ENCODE measurements at places on chromosomes 11 and 22.

GRCh38 chr11:16843294-16843693 is 104.8 kb downstream of the C11orf58 start:
- DNase-seq = no peak

DNA sequence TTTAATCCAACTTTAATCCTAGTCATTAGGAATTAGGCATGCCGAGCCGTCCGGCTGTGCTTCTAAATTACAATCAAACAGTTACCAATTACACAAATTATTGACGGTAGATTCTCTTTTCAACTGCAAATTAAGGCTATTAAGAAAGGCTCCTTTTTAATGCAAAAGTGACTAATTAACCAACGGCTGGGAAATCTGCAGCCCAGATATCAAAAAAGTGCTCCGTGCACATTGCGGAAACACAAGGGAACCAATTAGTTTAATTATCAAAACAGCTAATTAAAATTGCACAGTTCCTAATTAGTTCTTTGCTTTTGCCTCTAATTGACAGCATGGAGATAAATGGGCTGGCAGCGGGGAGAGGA is 19.4 kb upstream of the LMO1 start:
- DNase-seq = no peak

DNA sequence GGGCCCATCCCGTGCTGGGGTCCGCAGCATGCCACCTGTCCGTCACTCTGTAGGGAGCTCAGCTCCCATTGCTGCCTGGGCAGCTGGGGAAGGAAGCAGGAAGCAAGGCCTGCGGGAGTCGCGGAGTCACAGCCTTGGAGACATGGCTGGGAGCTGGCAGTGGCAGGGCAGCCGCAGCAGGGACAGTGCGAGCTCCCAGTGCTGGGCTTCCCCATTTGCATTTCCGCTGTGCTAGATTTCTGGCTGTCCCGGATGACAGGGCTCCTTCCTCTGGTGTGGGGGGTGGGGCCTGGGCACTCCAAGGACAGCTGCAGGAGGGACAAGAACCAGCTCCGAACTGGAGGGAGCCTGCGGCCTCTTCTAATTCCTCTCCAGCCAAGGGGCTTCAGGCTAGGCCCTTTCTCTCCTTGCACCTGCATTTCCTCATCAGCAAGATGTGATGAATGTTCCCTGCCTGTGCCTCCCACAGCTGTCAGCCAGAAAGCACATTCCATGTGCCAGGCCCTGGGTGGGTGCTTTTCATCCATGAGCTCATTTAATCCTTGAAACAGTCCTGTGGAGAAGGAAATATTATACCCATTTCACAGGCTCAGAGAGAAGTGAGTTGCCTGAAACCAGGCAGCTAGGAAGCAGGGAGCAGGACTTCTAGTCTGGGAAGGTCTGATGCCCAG is 48.0 kb downstream of the MYO7A start:
- no peak for DNase-seq

GRCh38 chr11:113016905-113017304 is 55.7 kb downstream of the NCAM1 start:
- DNase-seq = no peak

DNA sequence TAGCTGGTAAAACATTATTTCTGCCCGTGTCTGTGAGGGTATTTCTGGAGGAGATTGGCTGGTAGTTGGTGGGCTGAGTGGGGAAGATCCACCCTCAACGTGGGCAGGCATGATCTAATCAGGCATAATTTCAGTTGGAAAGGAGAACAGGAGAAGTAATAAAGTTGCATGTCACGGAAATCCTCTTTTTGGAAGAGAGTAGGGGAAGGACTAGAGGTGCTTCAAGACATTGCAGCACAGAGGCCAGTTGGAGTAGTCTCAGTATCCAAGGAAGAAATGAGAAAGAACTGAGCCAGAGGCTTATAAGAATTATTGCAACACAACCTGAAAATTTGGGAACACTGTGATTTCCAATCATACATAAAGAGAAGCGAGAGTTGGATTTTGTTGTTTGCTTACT is 1155.1 kb downstream of the FAM181B start:
- DNase-seq = no peak

- DNase-seq = no peak
These were observed 103.2 kb downstream of the ETS1 start for GRCh38 chr11:128484172-128484571.

- DNase-seq = no peak
These were observed 143.4 kb upstream of the ANO3 start for GRCh38 chr11:26188554-26188953.

GRCh38 chr11:2892967-2893528 is 7.5 kb upstream of the CDKN1C start:
- no peak for DNase-seq

GRCh38 chr11:104146421-104146820 is 17.5 kb downstream of the PDGFD start:
- DNase-seq = no peak

GRCh38 chr11:113184498-113184897 is 129.9 kb upstream of the TTC12 start:
- DNase-seq = no peak

- no peak for DNase-seq
These were observed 21.9 kb downstream of the SUN2 start for GRCh38 chr22:38733724-38734381.

DNA sequence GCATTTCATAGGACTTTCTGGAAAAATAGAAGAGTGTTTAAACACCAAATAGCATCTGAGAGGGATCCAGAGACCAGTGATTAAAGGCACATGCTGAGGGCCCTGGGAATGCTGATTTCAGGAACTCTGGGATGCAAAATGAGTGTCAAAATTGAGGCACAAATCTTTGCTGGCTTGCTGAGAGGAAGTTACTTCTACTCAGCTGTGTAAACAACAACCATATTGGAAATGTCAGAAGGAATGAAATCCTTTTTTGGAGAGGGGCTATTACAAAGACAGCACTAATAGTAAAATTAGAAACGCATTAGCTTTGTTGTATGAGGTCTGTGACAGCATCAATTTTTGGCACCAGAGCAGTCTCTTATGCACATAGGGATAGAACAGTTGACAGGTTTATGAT is 267.8 kb upstream of the RAG2 start:
- DNase-seq = no peak

- no peak for DNase-seq
These were observed 9.3 kb upstream of the FCHSD2 start for GRCh38 chr11:73151416-73151815.

DNA sequence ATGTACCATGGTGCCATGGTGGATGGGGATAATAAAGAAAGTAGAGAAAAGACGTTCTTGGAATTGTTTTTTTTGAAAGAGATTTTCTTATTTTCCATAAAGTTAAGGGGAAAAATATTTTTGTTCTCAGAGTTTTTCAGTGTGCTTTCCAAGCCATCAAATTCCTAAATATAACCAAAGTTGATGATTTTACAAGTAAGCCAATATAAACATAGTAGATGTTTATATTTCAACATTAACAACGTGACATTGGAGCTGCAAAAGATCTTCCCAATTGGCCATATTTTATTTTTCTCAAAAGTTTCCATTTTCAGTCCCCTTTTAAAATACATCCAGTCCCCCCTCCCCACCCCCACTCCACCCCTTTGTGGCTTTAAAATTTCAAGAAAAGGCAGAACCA is 80.9 kb upstream of the PICALM start:
- no peak for DNase-seq

DNA sequence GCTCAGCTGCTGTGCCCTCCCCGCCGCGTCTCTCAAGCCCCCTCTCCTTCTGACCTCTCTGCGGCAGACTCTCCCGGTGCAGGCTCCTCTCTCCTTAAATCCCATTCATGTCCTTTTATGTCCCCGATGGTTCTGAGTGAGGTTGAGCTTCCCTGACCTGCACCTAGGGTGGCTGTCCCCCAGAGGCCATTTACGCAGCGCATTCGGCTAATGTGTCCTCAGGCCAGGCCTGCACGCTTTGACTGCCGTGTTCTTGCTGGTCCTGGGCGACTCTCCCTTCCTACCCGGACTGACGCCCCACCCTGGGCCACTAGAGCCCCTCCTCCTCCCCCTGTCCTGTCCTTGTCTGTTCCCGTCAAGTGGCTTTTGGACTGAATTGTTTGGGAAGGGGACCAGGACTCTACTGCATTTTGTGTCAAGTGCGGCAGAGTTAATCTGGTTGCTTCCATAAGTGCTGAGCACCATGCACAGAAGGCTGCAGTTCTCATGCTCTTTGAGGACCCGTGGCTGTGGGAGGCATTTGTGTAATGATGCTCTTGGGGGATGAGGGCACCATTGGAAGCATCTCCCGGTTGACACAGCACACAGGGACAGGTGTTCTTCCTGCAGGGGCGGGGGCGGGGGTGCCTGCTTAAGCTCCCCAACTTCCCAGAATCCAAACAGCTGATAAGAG is 37.1 kb downstream of the IGHMBP2 start:
- DNase-seq = no peak

DNA sequence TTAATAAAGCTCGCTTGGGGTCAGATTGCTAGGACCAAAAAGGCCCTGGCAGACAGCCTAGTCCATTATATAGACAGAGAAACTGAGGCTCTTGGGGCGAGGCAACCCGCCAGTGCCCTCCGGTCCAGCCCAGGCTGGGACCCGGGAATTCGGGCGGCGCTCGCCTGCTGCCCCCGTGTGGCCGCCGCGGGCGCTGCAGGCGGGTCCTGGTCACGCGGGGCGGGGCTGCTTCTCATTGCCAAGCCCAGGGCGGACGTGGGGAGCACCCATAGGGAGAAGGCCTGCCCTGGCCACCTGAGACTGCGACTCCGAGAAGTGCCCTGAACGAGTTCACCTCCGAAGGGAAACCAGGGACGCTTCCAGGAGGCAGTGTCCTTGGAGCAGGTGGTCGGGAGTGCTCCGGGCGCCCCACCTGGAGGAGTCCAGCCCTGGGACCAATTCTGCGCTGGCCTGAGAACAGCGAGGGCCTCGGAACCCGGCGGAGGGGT is 36.0 kb upstream of the CSNK1E start:
- DNase-seq = peak; percentile 29

DNA sequence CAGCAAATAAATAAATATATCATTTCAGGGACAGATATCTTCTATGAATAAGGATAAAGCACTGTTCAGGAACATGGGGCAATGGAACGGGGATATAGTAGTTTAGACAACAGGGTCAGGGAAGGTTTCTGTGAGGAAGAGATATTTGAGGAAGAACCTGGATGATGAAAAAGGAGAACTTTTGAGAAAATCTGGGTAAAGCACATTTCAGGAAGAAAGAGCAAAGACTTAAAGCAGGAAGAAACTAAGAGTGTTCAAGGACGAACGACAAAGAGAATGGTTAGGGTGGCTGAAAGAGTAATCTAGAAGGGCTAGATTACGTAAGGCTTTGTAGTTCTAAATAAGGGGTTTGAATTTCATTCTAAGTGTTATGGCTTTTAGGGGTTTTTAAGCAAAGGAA is 12.7 kb downstream of the DDI1 start:
- no peak for DNase-seq

DNA sequence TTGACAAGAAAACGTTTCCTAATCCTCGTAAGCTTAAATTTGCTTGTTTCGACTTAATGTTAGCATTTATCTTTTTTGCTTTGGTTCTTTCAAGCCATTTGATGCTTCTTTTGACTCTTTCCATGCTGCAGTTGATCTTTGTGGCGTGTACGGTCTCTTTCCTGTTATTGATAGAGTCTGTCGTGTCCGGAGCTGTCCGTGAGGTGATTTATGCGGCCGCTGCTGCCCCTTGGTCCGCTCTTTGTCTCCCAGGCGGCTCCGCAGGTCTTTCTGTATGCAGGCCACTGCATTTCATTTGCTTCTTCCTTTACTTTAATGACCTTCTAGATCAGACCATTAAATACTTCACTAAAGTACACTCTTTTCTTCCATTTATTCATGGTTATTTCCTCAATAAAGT is 50.3 kb downstream of the TBC1D22A start:
- DNase-seq = no peak

- no peak for DNase-seq
These were observed 33.8 kb upstream of the VWA5A start for GRCh38 chr11:124081483-124081882.

DNA sequence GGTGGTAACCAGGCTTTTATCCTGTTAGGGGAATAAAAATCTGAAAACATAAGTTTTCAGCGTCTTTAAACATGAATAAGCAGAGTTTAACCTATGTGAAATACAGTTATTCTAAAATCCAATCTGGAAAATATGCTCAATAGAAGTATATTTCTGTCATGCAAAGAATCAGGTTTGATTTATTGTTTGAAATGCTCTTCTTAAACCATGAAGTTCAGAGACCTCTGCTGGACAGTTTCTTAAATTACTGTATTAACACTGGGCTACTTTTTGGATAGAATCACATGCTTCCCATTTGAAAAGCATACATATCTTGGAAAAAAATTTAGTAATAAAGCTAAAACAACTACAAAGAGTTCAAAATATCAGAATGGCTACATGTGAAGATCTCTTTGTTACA is 25.4 kb downstream of the APIP start:
- DNase-seq = no peak

GRCh38 chr11:119371778-119372182 is 9.7 kb downstream of the USP2 start:
- DNase-seq = no peak

GRCh38 chr11:87804176-87804575 is 371.1 kb downstream of the RAB38 start:
- no peak for DNase-seq

DNA sequence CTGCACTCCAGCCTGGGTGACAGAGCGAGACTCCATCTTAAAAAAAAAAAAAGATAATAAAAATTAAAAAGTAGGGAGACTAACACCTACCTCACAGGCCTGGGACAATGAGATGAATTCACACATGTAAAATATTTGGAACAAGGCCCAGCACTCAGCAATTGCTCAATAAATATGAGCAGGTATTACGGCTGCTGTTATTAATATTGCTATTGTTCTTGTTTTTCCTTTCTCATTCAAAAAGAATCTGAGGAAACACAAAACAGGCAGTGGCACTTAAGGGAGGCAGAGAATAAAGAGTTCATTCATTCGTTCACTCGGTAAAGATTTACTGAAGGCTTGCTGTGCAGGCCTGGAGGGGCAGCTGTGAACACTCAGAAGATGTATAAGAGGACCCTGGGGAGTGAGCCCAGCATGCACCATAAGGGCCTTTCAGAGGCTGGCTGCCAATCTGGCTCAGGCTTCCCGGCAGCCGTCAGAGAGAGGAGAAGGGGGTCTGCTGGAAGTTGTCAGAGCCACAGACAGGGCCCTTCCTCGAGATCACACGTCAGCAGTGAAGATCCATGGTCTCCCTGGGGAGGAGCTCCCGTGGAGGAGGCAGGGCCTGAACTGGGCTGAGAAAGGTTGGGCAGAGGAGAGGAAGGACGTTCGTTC is 51.6 kb upstream of the TCF20 start:
- no peak for DNase-seq

DNA sequence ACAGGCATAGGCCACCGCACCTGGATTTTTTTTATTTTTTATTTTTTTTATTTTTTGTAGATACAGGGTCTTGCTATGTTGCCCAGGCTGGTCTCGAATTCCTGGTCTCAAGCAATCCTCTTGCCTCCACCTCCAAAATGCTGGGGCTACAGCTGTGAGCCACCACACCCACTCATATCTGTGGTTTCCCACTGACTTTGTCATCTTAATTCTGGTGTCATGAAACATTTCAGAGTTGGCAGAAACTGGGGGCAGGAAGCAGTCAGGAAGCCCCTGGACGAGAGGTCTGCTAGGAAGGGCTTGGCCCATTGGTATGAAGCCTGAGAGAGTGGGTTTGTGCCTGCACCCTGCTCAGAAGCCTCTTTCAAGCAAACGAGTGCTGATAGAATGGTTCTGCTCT is 49.1 kb downstream of the COMMD9 start:
- no peak for DNase-seq

GRCh38 chr11:66264914-66265313 is 3.5 kb upstream of the RAB1B start:
- DNase-seq = no peak

GRCh38 chr11:95067039-95067840 is 521 bp downstream of the SRSF8 start:
- peak; percentile 41 for DNase-seq

GRCh38 chr11:55726715-55727324 is 46.4 kb upstream of the OR5D13 start:
- DNase-seq = no peak

- no peak for DNase-seq
These were observed 54.7 kb upstream of the CCDC188 start for GRCh38 chr22:20205464-20205963.

All from activated naive CD8-positive, alpha-beta T cell treated with anti-CD3 and anti-CD28 coated beads, Interleukin-2, amount 50 U/mL, for 16 hours (primary cell).